ENCODE measurements at places on chromosomes 2 and 18.

GRCh38 chr2:119013671-119014070 lies 71.7 kb downstream of the MARCO start:
- DNase-seq: no peak

DNA sequence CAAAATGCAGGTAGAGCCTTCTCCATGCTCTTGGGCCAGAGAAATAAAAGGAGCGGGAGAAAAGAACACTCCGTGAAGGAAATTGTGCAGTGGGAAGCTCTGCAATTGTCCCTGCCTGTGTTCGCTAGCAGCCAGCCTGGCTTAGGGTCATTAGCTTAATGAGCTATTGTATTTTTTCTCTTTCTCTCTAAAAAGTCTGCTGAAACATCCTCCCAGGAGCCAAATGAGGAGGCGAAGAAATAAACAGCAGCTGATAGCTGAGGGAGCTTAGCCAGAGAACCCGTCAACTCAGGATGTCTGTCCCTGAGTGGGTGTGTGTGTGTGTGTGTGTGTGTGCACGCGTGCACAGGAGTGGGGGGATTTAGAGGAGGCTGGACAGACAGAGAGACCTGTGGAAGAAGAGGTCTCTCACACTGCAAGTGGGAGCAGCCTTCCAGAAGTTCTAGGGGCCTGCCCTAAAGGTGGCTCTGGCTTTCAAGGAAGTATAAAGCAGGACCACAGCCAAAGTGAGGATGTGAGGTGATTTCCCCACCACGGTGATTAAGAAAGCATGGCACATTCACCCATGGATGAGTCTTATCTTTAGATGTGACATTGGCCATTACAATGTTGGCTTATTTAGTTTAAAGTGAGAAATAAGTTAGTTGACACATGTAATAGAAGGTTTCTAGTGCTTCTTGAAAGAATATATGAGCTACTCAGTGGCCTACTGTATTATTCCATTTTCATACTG lies 690.4 kb downstream of the RNF144A start:
- DNase-seq: no peak

GRCh38 chr2:219551441-219552381 lies 7.9 kb downstream of the TMEM198 start:
- DNase-seq: no peak

GRCh38 chr2:8248623-8248957 lies 433.3 kb upstream of the ID2 start:
- no peak for DNase-seq

- DNase-seq: no peak
Observed at GRCh38 chr2:85986121-85986520, 97.3 kb upstream of the ST3GAL5 start.

GRCh38 chr2:68767031-68767961 lies 32.7 kb downstream of the ARHGAP25 start:
- no peak for DNase-seq

DNA sequence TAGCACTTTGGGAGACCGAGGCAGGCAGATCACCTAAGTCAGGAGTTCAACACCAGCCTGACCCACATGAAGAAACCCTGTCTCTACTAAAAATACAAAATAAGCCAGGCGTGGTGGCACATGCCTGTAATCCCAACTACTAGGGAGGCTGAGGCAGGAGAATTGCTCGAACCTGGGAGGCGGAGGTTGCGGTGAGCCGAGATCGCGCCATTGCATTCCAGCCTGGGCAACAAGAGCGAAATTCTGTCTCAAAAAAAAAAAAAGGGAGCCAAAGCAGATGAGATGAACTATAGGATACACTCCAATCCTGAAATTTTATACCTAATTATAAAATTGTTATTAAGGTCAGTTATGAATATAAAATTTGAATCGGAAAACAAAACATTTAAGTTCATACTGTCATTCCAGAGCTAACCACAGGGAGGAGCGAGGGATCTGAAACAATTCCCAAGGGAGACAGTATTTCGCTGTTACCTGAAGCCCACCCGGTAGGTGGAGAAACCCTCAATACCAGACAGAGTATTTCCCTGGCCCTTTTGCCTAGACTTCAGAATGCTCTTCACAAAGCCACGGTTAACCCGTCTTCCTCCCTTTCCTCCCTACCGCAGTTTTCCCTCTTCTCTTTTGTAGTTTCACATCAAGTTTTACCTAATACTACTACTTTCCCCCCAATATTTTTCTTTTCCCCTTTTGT lies 1.4 kb downstream of the PPM1G start:
- no peak for DNase-seq

- no peak for DNase-seq
Observed at GRCh38 chr2:1836321-1836860, 92.1 kb upstream of the PXDN start.

DNA sequence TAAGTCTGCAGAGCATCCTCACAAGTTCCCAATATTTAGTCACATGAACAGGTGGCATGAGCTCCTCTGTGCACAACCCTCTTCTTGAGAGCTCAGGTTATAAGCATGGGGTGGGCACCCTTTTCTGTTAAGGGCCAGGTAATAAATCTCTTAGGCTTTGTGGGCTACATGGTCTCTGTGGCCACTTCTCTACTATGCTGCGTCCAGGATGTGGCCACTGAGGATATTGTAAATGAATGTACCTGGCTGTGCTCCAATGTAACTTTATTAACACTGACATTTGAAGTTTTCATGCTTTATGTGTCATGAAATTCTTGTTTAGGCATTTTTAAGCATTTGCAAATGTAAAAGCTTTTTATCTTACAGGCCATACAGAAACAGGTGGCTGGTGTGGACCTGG lies 116.8 kb upstream of the ST6GAL2 start:
- no peak for DNase-seq

GRCh38 chr2:47640356-47640755 lies 142.6 kb upstream of the MSH6 start:
- no peak for DNase-seq

DNA sequence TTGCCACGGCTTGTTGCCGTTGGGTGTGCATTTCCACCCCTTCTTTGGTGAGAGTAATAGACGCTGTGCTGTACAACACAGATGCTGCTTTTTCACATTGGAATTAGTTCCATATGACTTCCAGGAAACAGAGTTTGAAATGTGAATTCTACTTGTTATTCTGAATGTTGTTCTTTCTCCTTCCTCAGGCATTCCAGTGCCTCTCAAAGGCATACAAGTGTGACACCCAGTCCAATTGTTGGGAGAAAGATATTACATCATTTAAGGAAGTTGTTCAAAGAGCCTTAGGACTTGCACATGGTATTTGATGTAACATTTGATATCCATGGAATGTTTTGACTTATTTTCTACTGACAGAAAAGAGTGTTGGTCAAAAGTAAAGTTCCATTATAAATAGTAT lies 134.4 kb upstream of the LTBP1 start:
- DNase-seq: no peak

DNA sequence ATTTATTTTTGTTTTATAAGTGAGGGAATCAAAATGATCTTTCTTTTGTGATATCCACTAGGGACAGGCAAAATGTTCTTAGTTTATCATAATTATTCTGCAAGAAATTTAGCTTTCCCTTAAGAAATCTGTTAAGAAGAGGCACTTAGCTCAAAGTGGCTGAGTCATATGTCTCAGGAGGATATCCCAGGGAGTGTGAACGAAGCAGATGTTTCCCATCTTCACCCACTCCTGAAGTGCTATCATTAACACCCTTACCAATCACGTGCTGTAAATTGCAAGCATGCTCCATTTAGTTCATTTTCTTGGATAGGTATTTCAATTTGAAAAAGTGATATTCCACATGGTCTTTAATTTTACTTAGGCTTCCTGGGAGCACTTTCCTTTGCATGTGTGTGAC lies 774.3 kb upstream of the TMEFF2 start:
- no peak for DNase-seq

GRCh38 chr18:63236921-63237846 lies 82.4 kb downstream of the BCL2 start:
- DNase-seq: no peak

- no peak for DNase-seq
Observed at GRCh38 chr2:218043701-218044109, 25.3 kb upstream of the RUFY4 start.

DNA sequence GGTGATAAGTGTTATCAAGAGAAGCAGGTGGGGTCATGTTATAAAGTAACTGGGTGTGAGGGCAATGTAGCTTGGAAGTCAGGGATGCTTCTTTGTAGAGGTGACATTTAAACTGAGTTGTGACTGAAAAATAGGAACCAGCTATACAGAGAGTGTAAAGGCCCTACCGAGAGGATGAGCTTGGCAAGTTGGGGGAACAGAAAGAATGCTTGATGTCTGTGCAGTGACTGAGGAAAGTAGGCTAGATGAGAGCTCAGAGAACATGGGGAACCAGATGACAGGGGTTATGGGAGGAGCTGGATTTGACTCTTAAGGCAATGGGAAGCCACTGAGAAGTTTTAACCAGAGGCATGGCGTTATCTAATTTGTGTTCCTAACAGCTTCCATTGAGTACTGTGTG lies 115.3 kb downstream of the DOCK10 start:
- DNase-seq: no peak

GRCh38 chr2:157315901-157316300 lies 9.7 kb downstream of the ERMN start:
- DNase-seq: no peak

GRCh38 chr2:181679544-181679979 lies 755 bp downstream of the NEUROD1 start:
- no peak for DNase-seq

GRCh38 chr18:42230636-42231035 lies 275.6 kb downstream of the PIK3C3 start:
- DNase-seq: no peak

DNA sequence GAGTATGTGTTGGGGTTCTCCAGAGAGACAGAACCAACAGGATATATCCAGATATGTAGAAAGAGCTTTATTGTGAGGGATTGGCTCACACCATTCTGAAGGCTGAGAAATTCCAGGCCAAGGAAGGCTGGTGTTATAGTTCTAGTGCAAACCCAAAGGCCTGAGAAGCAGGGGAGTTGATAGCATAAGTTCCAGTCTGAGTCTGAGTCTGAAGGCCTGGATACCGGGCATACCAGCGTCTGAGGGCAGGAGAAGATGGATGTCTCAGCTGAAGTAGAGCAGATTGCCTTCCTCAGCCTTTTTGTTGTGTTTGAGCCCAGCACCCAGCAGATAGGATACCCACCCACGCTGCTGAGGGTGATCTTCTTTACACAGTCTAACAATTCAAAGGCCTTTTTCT lies 211.7 kb upstream of the RASGRP3 start:
- no peak for DNase-seq

- no peak for DNase-seq
Observed at GRCh38 chr2:56369316-56369715, 185.5 kb downstream of the CCDC85A start.

GRCh38 chr2:157891643-157892041 lies 15.5 kb upstream of the ACVR1 start:
- DNase-seq: no peak

GRCh38 chr2:134988994-134989605 lies 58.1 kb downstream of the MAP3K19 start:
- no peak for DNase-seq

- DNase-seq: no peak
Observed at GRCh38 chr18:36688020-36688965, 140.5 kb downstream of the TPGS2 start.

GRCh38 chr2:186379052-186379451 lies 107.0 kb upstream of the ZC3H15 start:
- no peak for DNase-seq

- DNase-seq: no peak
Observed at GRCh38 chr2:220458051-220458450, 830.6 kb downstream of the SLC4A3 start.

- no peak for DNase-seq
Observed at GRCh38 chr2:8487461-8487932, 194.4 kb upstream of the ID2 start.

DNA sequence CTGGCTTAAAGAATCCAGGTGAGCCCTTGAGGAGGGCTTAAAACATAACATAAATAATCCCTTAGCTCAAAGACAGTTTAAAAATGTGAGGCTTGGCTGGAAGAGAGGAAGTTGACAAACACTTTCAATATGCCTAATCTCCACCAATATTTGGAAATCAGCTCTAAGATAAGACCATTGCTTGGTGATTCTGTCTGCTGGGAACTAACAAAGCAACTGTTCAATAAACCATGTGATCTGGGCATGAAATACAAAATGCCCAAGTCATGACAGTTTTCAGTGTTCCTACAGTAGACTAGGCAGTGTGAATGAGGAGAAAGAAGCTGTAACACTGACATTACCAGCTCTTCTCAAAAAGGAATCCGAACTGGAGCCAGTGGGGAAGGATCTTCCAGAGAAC lies 10.7 kb downstream of the MFF start:
- DNase-seq: no peak

DNA sequence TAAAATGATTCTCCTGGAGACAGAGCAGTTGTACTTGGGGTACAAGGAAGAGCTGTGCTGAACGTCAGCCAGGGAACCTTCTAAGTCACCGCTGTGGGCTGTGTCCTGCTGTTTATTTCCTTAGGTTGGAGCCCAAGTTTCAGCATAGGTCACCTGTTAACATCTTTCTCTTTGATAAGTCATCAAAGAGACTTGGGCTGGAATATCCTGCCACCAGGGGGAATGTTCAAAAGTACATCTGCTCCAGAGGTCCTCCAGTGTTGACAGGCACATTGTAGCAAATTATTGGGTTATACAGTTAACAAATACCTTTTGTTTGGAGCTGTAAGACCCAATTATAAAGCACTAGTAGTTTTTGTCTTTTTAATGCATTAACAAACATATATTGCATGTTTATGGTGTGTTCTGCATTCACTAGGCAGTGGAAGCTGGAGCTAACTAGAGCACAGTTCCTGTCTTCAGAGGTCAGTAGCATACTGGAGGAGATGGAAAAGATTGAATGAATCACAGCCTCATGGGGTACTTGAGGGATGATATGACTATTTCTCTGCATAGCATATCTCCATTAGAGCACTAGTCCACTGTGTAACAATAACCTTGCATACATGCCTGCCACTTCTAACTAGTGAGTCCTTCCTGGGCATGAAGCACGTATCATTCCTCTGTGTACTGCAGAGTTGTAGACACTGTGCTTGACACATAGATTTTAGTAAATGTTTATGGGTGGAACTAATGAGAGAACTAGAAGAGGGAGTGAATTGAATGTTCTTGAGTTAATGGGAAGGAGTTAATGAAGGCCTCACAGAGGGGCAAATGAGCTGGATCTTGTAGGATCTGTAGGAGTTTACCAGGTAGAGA lies 182.1 kb downstream of the AGAP1 start:
- no peak for DNase-seq

GRCh38 chr2:106758901-106759497 lies 127.0 kb downstream of the ST6GAL2 start:
- no peak for DNase-seq
